ENCODE measurements at places on chromosomes 3 and 15.
A peak's percentile ranks its signal among the peaks of the same experiment; 100 is the strongest.

DNA sequence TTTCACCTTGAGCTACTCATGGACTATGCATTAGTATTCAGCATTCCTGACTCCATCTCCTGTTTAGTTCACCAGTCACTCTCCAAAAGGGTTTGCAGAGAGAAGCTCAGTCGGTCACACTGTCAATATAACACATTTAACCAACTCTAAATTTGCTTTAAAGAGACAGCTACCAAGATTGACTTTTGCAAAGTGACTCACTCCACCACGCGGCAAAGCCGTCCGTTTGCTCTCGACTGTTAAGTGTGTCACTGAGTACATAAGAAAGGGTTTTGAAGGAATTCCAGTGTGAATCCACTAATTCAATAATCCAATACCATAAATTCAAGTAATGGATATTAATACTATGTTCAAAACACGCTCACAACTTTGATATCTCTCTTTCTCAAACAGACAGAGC is 1006.7 kb upstream of the NR2F2 start:
- peak; percentile 2 for DNase-seq

DNA sequence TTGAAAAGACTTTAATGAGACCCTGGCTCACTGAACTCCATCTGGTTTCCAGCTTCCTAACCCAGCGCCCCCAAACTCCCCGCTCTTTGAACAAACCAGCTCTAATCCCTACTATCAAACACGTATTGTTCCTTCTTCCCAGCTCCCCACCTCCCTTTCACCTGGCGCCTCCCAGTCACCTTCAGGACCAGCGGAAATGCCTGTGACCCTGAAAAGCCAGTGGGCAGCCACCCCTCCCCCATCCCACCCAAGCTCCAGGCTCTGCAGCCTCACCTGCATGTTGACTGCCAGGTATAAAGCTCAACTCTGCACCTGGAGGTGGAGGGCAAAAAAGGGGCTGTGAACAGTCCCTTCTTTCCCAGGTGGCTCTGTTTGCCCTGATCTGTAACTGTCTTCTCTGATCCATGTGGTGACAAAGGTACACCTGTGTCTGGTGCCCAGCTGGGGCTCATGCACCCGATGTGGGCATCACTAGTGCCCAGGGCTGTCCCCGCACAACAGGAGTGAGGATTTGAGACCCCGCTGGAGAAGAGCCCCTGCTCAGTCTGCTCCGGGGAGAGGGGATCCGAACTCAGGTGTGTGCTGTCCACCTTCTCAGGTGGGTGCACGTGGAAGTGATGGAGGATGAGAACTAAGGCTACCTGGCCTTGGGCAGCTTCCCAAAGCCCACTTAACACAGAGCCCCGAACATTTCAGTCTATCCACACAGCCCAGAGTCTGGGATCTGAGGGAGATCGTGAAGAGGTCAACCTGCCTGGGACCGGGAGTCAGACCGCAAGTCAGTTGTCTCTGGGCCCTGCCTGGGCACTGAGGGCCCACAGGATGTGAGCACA is 128.9 kb downstream of the NSMCE3 start:
- DNase-seq: no peak

GRCh38 chr3:17908399-17909191 is 166.2 kb upstream of the TBC1D5 start:
- no peak for DNase-seq

GRCh38 chr3:134326760-134327593 is 47.3 kb downstream of the AMOTL2 start:
- DNase-seq: no peak

DNA sequence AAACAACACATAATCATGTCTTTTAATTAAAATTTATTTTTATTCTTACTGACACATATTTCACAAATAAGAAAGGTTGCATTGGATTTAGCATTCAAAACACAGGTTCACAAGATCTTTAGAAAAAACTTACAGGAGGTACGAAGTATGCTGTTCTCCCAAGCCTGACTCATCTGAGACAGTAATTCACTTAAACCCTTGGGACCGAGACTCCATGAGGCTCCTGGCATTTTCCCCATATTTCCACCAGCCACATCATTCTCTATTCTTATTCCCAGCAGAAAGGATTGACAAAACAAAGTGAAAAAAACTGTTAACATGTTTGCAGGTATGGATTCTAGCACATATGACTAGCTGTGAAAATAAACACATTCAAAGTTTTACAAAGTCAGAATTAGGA is 52.6 kb downstream of the CNTN3 start:
- no peak for DNase-seq

GRCh38 chr3:14837878-14838258 is 19.1 kb downstream of the FGD5 start:
- no peak for DNase-seq

DNA sequence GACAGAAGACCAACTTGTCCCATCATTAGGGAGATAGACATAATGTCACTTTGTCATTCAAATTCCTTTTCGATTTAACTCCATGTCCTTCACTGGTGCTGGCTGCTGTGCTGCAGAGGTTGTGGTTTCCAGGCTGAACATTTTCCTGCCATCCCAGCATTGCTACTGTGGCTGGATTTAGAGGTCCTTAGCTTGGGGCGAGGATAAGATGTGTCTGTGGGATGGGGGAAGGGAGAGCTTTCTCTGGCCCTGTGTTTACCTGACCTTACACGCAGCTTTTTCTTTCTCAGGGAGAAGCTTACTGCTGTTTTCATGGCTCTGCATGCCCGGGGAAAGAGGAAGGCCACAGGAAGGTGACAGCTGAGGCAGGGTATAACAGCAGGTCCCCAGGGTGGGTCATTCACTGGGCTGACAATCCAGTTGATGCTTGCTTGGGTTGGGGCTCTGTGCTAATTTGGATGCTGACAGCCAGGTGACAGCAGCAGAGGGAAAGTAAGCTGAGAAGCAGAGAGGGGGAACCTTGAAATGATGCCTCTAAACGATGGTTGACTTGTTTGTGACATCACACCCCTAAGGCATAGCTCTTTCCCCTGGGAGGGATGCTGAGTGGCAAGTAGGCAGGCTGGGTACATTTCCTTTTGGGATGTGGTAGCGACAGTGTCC is 326.9 kb upstream of the CTNNB1 start:
- no peak for DNase-seq

- no peak for DNase-seq
Measured at GRCh38 chr3:148880681-148881080, 15.6 kb downstream of the CPA3 start.

DNA sequence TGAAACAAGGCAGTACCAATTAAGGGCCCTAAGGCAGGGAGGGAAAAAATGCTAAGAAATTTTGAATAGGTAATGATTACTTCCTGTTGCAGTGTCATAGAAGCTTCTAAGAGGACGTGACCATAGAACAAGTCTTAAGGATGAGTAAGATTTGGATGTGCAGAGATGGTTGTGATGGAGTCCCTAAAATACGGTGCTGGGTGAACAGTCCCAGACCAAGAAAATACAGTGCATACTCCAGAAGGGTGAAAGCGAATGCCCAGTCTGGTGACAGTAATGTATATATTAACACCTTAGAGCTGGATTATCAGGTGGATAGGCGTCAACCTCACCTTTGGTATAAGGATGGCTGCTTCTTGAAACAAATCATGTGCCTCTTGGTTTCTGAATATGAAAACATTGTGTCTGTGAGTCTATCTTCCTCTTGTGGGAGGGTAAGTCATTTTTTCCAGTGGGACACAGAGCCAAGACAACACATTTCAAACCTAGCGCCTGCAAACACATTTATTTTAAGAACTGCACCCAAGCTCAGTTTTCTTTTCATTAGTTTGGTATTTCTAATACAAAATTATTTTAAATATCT is 101.2 kb upstream of the TP63 start:
- DNase-seq: no peak

- no peak for DNase-seq
Measured at GRCh38 chr15:81896356-81896755, 149.5 kb downstream of the MEX3B start.

GRCh38 chr15:100931143-100931890 is 12.2 kb downstream of the LRRK1 start:
- DNase-seq: no peak

- no peak for DNase-seq
Measured at GRCh38 chr3:71442652-71443042, 140.9 kb downstream of the FOXP1 start.

DNA sequence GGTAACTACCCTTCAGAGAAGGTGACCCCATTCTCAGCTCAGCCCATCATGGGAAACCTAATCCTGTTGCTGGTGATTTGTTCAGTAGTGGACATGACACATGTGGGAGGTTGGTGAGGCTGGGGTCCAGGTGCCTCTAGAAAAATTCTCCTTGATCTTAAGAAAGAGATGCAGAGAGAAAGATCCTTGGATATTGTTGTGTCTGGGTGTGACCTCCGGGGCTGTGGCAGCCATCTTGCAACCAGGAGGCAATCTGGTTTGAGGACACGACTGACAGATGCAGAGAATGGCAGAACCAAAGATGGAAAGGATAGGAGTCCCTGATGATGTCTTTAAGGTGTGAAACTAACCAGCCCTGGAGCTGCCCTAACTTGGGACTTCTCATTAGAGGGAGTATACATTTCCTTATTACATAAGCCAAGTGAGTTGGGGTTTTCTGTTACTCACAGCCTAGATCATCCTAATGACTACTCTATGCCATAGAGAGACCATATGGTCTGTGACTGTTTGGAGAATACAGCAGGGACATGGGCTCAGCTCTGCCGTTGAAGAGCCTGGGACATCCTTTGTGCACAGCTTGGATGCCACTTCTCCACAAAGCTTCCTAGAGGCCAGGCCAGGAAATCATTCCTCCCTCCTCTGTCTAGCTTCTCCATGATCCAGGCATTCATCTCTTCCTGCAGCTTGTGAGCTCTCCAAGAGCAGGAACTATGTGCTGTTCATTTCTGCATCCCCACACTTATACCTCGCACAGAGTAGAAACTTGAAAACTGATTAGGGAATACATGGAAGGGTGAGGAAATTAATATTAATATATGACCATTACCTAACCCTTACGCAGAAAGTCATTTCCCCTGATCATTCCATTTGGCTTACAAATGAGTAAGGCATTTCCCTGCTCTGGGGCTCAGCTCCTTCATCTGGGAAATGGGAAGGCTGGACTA is 45.9 kb downstream of the HRH1 start:
- DNase-seq: no peak

DNA sequence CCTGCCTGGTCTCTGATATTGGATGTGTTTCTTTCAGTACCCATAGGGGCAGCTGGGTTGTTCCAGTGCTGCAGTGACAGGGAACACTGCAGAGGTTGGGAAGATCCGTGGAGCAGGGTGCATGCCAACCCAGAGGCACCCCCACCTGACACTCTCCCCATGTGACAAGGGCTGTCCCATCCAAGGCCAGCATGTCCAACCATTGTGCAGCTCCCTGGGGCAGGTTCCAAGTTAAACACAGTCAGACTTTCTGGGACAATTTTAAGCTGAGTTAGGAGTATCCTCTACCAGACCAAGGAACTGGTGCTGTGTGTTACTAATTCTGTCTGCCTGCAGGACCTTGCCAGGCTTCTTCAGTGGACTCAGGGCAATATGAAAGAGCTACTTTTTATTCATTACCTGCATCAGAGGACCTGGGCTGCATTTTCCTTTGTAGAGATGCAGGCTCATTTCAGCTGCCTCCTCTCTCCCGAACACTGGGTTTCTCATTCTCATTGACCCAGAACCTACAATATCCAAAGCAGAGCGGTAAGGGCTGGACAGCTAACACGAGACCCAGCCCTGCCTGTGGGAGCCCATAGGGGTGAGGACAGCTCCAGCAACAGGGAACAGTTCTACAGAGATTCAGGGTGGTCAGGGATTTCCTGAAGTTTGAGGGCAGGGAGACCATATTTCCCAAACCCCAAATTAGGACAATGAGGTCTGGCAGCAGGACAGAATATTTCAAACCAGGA is 72.7 kb downstream of the SPSB4 start:
- no peak for DNase-seq

DNA sequence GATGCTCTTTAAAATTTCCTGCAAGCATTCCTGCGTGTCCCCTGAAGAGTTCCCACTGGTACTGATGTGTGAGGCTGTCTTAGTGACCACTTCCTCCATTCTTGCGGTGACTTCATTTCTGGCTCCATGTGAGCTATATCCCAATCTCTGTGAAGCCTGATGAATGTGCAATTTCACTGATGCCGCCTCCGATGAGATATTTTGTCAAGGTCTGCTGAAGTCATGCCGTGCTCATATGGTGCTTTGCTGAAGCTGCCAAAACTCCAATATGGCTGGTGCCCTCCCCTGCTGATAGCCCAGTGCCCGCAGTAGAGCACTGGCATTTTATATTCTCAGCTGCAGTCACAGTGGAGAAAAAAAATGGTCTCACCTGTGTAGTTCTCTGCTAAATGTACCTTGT is 271.5 kb downstream of the EFHB start:
- DNase-seq: peak; percentile 64

DNA sequence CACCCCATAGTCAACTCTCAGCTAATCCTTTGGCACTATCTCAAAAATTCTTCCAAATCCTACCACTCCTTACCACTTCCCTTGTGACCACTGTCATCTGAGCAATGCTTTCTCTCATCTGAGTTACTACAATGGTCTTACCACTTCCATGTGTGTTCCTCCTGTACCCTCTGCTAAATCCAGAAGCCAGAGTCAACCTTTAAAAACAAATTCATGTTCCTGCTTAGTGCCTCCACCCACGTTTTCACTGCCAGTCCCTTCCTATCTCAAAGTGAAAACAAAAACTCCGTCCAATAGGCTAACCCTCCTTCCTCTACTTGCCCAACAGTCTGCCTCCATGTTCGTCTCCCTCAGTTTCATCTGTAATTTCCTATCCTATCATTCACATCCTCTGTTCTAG is 109.0 kb downstream of the ADAMTS9 start:
- no peak for DNase-seq

DNA sequence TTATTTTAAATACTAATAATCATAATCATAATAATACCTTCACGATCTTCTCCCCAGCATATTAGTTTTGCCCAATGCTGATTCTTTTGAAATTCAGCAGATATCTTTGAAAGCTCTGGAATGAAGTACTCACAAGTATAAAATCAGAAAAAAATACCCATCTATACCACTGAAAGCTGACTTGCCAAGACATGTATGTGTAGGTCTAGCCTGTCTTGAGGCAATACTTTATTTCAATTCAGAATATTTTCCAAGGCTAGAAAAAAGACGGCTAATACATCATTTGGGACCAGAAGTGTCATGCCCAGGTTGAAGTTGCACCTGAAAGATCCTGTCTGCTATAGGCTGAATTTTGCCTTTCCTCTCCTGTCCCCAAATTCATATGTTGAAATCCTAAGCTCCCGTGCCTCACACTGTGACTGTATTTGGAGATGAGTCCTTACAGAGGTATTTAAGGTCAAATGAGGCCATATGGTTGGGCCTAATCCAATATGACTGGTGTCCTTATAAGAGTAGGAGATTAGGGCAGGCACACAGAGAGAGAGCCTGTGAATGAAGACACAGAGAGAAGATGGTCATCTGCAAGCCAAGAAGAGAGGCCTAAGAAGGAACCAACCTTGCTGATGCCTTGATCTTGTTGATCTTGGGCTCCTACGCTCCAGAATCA is 255.9 kb upstream of the CMC1 start:
- no peak for DNase-seq

Data from brain (organoid and tissue), 16 donors.